ENCODE measurements at places on chromosomes 7 and 10. TPM values are rescaled to one million over a fixed set of nuclear protein-coding genes. Genes with fewer than 3 reads are reported as not detected.

The ERVW-1 gene
- not detected for polyA plus RNA-seq

The TMEM140 gene
- polyA plus RNA-seq, result 36.6 TPM

The IGF2BP3 gene
- polyA plus RNA-seq, result not detected

The CCDC7 gene
- polyA plus RNA-seq, result 6.8 TPM

The FAM25C gene
- polyA plus RNA-seq, result not detected

The SEMA3A gene
- not detected for polyA plus RNA-seq

The ZKSCAN5 gene
- polyA plus RNA-seq, result 4.2 TPM

The EBLN1 gene
- not detected for polyA plus RNA-seq

The PRKG1 gene
- not detected for polyA plus RNA-seq

The ADARB2 gene
- 0.27 TPM for polyA plus RNA-seq
